ENCODE measurements at places on chromosomes 11 and 22. TPM values are rescaled to one million over a fixed set of nuclear protein-coding genes. Genes with fewer than 3 reads are reported as not detected.

DNA sequence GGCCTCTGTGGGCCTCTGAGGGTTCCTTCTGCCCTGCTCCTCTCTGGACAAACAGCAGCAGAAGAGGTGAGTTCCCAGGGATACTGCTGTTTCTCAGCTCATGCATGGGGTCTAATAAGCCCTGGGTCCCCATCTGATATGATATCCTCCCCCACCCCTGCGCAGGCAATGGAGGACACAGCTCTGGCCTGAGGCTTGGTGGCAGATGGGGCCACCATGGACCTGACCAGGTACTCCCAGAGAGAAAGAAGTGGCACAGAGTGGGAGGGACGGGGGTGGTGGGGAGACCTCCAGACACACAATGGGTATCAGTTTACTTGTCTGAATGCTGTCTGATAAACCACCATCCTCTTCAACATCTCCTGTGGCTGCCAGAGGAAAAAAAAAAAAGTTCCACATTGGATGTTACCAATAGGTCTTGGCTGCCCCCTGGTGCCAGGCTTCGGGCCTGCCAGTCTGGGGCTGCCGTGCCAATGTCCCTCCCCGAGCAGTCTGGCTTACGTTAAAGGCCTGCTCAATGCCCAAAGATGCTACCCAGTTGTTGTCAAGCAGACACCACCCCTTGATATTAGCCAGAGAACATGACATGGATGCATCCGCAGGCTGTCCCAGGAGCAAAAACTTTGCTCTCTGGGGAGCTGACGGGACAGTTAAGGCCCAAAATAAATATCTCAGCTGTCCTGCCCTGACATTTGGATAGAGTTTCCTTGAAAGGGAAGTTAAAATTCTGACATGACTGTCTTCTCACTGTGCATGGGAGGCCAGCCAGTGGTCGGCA, 27.9 kb upstream of the ABCC8 start:
- DNase-seq, result peak; percentile 45

DNA sequence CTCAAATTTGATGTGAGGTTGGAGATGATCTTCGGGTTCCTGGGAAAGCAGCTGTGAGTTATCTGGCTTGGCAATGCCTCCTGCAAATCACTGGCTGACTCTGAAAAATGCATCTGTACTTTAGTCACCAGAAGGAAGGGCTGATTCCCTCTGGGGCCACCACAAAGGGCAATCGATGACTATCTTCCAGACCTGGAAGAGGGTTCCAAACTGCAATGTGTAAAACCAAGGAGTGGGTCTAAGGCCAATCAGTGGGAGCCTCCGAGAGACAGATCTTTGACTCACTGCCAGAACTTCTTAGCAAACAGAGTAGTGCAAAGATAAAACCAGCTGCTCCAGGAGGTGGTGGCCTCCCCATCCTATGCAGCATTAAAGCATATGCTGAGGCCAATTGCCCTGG, 29.1 kb upstream of the PAK1 start:
- DNase-seq, result peak; percentile 6

The OR2AT4 gene
- polyA plus RNA-seq, result not detected

The KCNK4 gene
- not detected for polyA plus RNA-seq

The LMNTD2 gene
- 0.05 TPM for polyA plus RNA-seq

GRCh38 chr11:77472991-77473800, 698 bp downstream of the PAK1 start:
- peak; percentile 40 for DNase-seq

DNA sequence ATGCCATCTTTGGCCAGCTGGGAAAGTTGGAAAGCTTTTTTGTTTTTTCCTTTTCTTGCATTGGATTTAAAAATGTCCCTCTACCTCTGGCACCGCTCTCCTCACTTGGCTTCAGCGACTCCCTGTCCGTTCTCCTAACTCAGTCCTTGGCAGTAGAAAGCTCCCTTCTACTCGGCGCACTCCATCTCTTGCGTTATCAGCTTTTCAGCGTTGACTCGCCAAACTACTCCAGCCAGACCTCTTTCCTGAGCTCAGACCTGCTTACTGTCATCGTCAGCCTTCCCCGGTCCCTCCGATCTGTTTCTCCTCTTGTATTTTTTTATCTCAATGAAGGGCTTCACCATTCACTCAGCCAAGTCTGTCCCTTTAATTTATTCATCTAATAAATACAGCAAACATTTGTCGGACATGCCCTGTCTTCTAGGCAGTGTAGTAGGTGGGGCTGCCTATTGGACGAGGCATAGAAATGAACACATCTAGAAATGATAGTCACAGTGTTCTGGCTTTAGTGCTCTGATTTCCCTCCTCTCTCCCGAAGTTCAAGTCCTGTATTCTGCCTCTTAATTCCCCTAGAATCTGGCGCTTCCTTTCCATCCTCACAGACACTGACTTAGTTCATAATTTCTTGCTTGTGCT, 839 bp downstream of the CEP164 start:
- DNase-seq, result peak; percentile 54

GRCh38 chr22:49838771-49839717, 11.4 kb upstream of the BRD1 start:
- peak; percentile 72 for DNase-seq

DNA sequence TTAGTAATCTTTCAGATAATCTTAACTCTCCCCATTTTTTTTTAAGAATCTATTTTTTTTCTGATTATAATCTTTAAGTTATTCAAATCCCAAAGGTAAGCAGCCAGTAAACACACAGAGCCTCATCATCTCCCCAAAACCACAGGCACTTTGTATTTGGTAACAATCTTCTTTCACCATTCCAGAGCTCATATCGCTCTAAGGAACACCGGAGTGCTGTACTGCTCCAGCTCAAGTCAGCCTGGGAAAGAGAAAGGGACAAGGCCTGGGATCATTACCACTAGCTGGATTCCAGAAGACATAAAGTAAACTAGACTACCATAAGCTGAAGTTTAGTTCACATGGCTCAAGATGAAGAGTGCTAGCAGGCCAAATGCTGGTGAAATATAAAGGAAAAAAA, 73.0 kb upstream of the APOA1 start:
- DNase-seq, result peak; percentile 26

The HPS5 gene
- polyA plus RNA-seq, result 15.6 TPM

- no peak for DNase-seq
Observed at GRCh38 chr11:80655834-80656233, 1215.0 kb upstream of the TENM4 start.

- DNase-seq, result peak; percentile 80
Observed at GRCh38 chr22:35966314-35967045, 62.1 kb downstream of the RBFOX2 start.

The FOSL1 gene
- polyA plus RNA-seq, result 26.9 TPM

DNA sequence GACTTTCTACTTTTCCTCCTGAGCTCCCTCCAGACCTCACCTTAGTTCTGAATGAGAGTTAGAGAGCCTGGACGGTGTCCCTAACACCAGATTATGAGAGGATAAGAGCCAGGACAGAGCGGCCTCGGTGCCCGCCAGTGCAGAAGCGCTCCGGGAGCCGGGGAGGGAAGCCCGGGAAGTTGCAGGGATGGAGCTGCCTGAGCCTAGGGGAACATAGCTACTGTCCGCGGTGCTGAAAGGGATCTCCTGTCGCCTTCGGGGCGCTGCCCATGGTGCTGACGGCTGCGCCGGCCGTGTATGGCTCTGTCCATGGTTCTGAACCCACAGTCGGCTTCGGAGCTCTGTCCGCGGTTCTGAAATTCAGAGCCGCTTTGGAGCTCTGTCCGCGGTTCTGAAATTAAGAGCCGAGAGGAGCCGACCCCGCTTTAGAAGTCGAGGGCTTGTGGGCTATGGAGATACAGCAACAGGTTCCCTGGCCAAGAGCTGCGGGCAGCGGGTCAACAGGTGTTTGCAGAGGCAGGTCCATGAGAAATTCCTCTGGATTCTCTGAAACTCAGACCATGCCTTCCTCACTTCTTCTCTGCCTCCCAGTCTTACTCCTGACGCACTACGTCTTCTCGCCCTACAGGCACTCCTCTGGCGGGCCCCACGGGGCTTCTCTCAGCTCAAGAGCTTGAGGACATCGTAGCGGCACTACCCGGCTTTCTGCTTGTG, 814 bp downstream of the NPAS4 start:
- peak; percentile 90 for DNase-seq

Measured in fibroblast of lung (primary cell).